Ovary (tissue), 10 donors: ENCODE measurements at places on chromosomes 13 and 19. TPM values are rescaled to one million over a fixed set of nuclear protein-coding genes. Genes with fewer than 3 reads are reported as not detected.

The GSX1 gene
- polyA plus RNA-seq: not detected

The APOE gene
- 124 TPM for polyA plus RNA-seq

- no peak for DNase-seq
Measured at GRCh38 chr13:101520672-101521071, 68.2 kb downstream of the ITGBL1 start.

DNA sequence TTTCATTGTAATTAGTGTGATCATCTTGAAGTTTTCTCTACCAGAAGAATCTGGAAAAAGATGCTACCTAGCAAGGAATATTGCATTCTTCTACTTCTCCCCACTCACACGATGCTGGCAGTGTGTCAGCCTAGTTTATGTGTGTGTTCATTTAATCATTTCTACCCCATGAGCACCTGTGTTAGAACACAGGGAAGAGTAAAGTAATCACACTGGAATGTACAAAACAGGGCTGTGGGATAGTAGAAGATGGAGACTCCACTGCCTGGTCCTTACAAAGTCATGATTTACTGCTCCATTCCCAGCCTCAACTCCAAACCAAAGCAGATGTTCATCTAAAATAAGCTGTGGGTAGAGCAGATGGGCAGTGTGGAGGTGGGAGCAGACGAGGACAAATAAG, 47.7 kb upstream of the RGCC start:
- no peak for DNase-seq

DNA sequence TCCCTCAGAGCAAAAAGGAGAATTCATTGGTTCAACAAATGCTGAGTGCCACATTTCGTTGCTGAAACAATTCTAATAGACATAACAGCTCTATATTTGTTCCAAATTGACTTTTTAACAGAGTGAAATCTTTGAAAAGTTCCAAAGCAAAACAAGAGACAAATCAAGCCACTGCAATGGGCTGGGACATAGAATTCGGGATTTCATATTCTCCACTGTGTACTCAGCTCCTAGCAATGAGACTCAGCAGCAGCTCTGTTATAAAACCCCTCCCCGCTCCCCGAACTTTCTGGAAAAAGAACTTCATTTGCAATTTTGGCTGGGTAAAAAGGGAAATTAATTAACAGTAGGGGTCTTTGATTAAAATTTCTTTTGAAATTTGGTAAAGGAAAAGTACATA, 11.3 kb downstream of the RFX2 start:
- DNase-seq: no peak
